K562 (cell line): ENCODE measurements at places on chromosomes 5 and 9. TPM values are rescaled to one million over a fixed set of nuclear protein-coding genes. Genes with fewer than 3 reads are reported as not detected.

IL11RA gene
- total RNA-seq, result 4.0 and 4.3 TPM in 2 replicates

CCDC171 gene
- total RNA-seq, result 0.22 and 0.27 TPM in 2 replicates

IFNA2 gene
- not detected in 2 replicates for total RNA-seq

ACSL6 gene
- total RNA-seq, result 1.5 and 1.6 TPM in 2 replicates

BARHL1 gene
- not detected in 2 replicates for total RNA-seq

- no peaks in the 10 kb centered on the region for H3K4me1 ChIP-seq
- no peaks in the 10 kb centered on the region for H3K36me3 ChIP-seq
- no peak overlapping the region for H3K4me3 ChIP-seq
- peak; percentile 45 for DNase-seq
- H3K27me3 ChIP-seq, result peaks cover 77% of the 10 kb centered on the region
- H3K27ac ChIP-seq, result no peak overlapping the region
These were observed 18.8 kb upstream of the FCN1 start for GRCh38 chr9:134936346-134937163.

DNA sequence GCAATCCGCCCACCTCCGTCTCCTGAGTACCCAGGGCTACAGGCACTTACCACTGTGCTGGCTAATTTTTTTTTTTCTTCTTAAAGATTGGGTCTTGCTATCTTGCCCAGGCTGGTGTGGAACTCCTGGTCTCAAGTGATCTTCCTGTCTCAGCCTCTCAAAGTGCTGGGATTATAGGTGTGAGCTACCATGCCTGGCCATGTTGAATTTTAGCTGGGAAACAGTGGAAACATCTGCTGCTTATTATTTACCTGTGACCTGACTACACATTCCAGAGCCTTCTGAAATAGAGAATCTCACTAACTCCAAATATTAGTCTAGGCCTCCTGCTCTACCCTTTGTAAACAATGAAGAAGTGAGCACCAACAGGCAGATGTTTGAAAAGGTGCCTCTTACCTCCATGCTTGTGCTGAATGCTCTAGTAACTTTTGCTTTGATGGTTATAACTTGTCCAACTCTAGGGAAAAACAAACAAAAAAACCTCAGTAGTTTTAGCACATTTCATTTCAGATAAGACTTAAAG is 22.5 kb downstream of the ACOT12 start:
- no peaks in the 10 kb centered on the region for H3K36me3 ChIP-seq
- H3K27me3 ChIP-seq, result peaks cover 14% of the 10 kb centered on the region; the same call in 2 of the 3 replicates
- DNase-seq, result no peak
- H3K4me3 ChIP-seq, result no peak overlapping the region

- H3K4me3 ChIP-seq, result no peak overlapping the region
- no peaks in the 10 kb centered on the region for H3K27me3 ChIP-seq
- no peak for DNase-seq
- no peaks in the 10 kb centered on the region for H3K4me1 ChIP-seq
- no peaks in the 10 kb centered on the region for H3K36me3 ChIP-seq
These were observed 264.5 kb upstream of the PRR16 start for GRCh38 chr5:120199559-120199958.

- no peaks in the 10 kb centered on the region for H3K27me3 ChIP-seq
- no peaks in the 10 kb centered on the region for H3K4me1 ChIP-seq
- no peak for DNase-seq
- no peak overlapping the region for H3K27ac ChIP-seq
These were observed 39.9 kb upstream of the PAM start for GRCh38 chr5:102715082-102715807.

GRCh38 chr9:77756449-77756848 is 108.3 kb upstream of the GNA14 start:
- H3K27me3 ChIP-seq, result no peaks in the 10 kb centered on the region
- no peaks in the 10 kb centered on the region for H3K36me3 ChIP-seq
- H3K4me1 ChIP-seq, result peaks cover 5% of the 10 kb centered on the region; the same call in 1 of the 2 replicates
